ENCODE measurements at places on chromosomes 2 and 18. TPM values are rescaled to one million over a fixed set of nuclear protein-coding genes. Genes with fewer than 3 reads are reported as not detected.

GRCh38 chr2:149800624-149801542 is 213.3 kb upstream of the MMADHC start:
- no peak for DNase-seq

TMEM17 gene
- 0.51 TPM for total RNA-seq

- DNase-seq, result peak; percentile 47
Measured at GRCh38 chr2:174952607-174953006, 52.6 kb downstream of the CHN1 start.

DNA sequence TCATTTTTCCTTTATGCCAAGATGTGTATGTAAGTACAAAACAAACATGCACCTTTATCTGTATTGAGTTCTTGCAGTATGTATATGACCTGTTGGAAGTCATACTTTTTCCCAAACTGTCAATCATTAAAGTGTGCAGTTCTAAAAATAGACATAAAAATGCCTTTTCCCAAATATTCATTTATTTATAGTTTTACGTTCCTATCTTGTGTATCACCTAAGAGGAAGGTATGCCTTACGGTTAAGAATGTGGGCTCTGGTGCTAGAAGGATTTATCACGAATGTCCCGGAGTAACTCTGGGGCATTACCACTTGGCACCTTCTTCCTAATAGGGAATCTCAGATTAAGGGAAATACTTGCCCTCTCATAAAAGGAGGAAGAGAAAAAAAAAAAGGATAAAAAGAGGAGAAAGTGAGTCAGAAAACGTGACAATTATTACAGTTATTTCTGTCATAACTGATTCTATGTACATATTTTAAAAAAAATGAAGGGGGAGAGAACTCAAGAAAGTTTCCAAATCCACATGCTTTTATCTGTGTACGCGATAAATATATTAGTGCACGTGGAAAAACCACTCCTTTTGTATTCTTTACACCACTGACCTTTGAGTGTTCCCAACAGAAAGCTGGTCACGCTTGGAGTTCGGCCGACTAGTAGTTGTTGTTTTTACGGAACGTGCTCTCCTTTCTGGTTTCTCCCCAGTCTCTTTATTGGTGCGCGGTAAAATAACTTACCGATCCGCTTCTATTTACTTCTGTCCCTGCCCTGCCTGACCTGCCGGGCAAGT is 721 bp downstream of the MCEE start:
- DNase-seq, result no peak

GRCh38 chr2:46275995-46276394 is 21.2 kb upstream of the EPAS1 start:
- DNase-seq, result no peak

- no peak for DNase-seq
Measured at GRCh38 chr2:9497017-9497416, 22.7 kb downstream of the IAH1 start.

GRCh38 chr2:85628658-85629057 is 12.7 kb downstream of the USP39 start:
- DNase-seq, result no peak

DNA sequence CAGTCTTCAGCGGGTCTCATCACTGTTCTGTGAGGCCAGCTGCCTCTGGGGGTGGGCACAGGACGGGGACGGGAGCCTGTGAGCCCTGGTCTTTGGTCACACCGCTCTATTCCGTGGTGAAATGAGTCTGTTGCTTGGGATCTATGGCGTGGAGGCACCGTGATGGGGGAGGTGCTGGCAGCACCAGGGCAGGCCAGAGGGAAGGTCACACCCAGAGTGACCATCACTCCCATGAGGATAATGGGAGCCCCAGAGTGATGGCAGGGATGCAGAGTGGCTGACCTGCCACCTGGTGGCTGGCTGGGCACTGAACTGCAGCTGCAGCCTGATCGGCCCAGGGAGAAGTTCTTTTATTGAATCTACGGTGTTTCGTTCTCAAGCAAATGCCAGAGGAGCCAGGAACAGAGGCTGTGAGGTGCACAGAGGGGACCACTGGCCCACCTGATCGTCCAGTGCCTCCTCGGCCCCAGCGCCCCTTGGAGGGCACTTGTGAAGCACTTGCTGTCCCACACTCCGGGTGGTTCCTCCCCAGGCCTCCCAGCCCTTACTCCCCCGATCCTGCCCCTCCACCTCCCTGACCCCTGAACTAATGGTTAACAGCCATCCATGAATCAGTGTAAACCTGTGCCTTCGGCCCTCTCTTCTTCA is 17.9 kb downstream of the KCNIP3 start:
- DNase-seq, result peak; percentile 29

DNA sequence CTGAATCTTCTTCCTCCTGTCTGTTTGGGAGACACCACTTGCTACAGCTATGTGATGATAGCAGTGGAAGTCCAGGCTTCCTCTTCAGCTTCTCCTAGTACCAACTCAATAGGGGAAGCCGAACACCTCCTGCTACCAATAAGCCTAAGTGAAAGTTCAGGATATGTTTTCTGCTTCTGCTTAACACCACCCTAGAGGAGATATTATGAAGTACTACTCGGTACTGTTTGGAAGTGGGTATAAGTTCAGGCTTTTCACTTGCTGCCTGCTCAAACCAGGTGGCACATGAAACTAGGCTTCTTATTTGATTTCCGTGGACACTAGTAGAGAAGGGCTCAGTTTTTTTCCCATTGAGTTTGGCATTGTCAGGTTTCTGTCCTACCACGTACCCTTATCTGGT is 99.8 kb downstream of the PTPN4 start:
- no peak for DNase-seq

DNA sequence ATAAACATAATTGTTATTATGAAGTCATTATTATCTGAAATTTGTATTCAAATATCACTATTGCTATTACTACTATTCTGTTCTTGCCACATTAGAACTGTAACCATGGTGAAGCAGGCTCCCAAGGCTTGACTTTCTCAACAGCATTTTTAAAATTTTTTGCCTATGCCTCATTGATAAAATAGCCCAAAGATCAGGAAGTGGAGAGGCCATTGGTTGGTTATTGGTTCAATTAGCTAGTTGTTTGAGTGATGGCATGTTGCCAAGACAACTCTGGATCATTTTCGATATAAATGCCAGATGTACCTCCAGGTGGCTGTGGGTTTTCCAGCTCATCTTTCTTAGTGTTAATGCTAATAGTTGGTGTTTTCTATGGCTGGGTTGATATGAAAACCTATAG is 513.5 kb downstream of the TRIB2 start:
- no peak for DNase-seq

DNA sequence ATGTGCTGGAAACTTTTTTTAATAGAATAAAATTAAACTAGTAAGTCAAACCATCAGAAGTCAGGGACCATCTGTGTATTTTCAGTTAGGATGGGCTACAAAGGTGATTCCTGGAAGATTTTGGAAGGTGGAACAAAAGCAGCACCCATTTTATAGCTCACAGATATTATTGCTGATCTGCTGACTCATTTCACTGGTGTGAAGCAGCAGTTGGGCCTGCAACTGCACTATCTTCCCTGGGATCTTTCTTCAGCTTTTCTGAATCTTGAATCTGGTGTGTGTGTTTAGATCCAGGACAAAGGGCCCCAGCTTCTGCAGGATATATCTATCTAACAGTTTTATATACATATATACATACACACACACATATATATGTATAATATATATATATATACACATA is 35.6 kb upstream of the BCL11A start:
- DNase-seq, result no peak

Measured in SJCRH30 (cell line).